ENCODE measurements at places on chromosomes 1 and 21.

- DNase-seq: no peak
Observed at GRCh38 chr1:212042436-212042835, 6.9 kb downstream of the DTL start.

DNA sequence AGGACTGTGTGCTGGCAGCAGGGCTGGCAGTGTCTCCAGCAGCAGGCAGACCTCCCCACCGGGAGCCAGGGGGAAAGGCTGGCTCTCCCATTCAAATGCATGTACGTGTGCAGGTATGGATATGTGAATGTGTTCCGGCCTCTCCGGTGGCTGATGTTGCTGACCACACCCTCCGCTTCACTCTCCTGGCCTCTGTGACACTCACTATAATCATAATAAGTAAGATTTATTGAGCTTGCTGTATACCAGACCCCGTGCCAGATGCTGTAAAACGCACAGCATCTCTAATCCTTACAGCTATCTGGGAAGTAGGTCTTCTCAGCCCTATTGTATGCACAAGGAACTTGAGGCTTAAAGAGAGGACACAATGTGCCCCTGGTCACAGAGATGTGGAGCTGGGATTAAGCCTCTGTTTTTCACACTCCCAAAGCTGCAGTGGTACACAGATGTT, 20.5 kb upstream of the ARTN start:
- no peak for DNase-seq

DNA sequence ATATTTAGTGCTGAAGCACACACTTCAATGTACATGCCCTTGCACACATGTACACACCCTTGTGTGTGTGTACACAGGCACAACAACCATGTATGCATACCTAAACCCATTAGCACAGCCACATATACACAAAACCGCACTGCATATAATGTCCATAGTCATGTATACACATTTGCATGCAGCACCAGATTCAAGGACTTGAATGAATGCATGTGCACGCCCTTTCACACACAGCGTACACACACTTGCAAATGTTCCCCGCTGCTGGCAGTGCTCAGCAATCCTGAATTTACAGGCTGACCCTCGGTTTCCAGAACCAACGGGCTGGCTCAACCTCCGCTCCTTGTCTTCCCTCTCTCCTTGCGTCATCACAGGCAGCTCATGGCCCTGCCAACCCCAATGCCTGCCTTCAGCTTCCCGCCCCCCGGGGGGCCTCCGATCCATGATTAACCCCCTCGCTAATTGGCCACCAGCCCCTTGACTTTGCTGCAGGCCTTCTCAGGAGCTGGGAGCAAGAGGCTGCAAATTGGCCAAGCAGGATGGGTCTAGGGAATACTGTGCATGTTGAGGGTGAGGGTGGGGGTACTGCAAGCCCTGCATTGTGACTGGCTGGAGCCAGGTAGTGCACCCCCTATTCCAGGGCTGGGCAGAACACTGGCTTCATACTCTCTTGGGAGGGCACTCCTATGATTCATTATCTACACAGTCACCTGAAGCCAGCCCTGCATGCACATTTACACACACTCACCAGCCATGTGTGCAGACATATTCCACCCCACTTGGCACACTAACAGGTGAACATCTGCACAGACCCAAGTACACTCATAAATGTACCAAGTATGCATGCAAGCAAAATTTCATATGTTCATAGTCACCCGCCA, 7.9 kb downstream of the GPR3 start:
- no peak for DNase-seq

DNA sequence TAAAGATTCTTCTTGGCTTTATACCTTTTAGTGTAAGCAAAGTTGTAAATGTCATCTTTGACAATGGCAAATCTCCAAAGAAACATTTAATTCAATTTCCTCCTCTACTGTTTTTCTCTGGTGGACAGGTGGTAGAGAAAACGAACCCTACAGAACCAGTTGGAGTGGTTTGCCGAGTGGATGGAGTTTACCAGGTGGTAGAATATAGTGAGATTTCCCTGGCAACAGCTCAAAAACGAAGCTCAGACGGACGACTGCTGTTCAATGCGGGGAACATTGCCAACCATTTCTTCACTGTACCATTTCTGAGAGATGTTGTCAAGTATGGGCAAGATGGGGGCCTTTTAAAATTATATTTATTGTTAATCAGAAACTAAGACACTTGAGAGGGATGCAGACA, 25.8 kb downstream of the UAP1 start:
- no peak for DNase-seq

- no peak for DNase-seq
Observed at GRCh38 chr1:20347699-20348098, 57.0 kb downstream of the VWA5B1 start.

DNA sequence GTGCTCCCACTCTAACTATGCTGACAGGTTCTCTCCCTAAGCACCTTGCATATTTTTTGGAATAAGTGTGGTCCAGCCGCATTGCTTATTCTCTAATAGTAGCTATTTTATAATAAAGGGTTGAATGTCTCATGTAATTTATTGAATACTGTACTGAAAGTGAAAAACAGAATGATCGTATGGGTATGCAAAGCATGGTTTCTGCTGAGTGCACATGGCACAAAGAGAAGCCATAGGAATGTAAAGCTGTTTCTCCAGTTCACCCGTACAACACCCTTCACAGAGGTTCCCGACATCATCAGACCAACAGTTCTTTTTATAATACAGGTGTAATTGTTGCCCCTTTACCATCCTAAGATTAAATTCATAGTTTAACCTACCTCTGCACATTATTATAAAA, 8.9 kb upstream of the HAO2 start:
- no peak for DNase-seq

GRCh38 chr1:101728029-101728428, 268.7 kb downstream of the OLFM3 start:
- DNase-seq: no peak

DNA sequence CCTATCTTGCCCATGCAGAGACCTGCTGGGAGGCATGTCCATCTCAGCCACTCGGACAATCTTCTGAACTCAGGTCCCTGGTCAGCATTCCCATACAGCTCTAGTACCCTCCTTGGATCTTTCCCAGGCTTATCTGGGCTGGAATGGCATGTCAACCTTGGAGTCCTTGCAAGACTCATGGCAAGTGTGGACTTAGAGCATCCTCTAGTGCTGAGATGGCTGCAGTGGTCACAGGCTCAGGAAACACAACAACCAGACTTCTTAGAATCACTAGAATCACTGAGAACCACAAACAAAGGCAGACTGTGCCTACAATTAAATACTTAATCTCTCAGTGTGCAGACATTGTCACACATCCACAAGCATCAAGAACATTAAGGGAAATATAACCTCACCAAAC, 73.1 kb upstream of the TSHB start:
- no peak for DNase-seq

DNA sequence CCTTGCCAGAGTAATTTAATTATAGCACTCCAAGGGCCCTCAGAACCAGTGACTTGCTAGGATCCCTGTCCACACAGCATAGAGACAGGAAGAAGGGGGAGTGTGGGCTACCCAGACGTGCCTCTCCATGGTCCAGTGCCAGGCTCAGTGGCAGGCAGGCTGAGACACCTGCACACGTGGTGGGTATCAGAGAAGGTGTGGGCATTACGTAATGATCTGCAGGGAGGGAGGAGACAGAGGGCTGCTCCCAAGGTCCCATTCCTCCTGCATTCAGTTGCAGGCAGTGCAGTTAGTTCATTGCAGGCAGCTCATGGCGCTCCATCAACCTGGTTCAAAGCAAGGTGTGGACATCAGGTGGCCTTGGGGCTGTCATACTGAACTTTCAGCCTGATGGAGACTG, 49.9 kb downstream of the C8B start:
- DNase-seq: no peak

GRCh38 chr1:62385923-62386322, 50.9 kb upstream of the USP1 start:
- no peak for DNase-seq

- DNase-seq: no peak
Observed at GRCh38 chr21:35470522-35470921, 421.4 kb upstream of the RUNX1 start.

DNA sequence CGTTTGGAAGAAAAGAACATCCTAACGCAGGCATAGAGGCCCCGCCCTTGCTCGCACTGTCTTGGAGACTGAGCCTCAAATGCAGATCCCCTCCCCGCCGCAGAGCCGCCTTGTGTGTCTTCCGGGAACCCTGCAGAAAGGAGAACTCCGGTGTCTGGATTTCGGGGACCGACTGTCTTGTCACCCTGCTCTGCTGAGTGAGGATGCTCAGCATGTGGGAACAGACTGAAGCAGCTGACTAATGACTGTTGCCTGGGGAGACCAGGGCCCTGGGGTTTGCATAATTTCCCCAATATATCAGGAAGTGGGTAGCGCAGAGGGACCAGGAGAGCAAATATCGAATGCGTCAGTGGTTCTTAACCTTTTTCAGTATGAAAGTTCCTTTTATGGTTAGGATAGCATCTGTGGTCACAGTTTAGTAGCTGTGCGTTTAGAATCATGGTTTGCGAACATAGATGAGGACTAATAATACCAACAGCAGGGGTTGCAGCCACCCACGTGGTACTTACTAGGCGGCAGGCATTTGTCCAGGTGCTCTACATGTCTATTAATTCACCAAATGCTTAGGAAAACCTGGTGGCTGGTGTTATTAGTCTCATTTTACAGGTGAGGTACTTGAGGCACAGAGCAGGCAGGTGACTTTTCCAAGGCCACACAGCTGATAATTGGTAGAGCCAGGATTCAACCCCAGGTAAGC, 14.3 kb downstream of the GPR137B start:
- DNase-seq: no peak

DNA sequence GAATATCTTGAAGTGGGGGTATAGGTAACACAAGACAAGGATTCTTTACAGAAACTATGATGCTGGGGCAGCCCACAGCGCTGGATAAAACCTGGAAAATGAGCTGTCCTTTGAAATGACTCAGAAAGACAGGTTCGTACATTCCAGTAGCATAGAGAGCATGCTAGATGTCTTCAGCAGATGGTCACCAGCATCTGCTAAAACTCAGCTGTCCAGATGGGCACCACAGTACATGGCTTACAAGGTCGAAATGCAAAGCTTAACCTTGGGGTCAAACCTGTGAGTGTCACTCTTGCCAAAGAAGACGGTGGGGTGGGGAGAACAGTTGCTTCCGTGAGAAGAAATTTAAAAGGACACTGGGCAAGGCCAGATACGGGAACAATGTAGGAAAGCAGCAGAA, 41.3 kb upstream of the TRIM45 start:
- DNase-seq: no peak

- no peak for DNase-seq
Observed at GRCh38 chr1:63063367-63063766, 259.0 kb upstream of the FOXD3 start.

GRCh38 chr1:94383966-94384408, 34.2 kb upstream of the ABCD3 start:
- DNase-seq: no peak

- no peak for DNase-seq
Observed at GRCh38 chr1:214205053-214205452, 75.9 kb upstream of the SMYD2 start.

DNA sequence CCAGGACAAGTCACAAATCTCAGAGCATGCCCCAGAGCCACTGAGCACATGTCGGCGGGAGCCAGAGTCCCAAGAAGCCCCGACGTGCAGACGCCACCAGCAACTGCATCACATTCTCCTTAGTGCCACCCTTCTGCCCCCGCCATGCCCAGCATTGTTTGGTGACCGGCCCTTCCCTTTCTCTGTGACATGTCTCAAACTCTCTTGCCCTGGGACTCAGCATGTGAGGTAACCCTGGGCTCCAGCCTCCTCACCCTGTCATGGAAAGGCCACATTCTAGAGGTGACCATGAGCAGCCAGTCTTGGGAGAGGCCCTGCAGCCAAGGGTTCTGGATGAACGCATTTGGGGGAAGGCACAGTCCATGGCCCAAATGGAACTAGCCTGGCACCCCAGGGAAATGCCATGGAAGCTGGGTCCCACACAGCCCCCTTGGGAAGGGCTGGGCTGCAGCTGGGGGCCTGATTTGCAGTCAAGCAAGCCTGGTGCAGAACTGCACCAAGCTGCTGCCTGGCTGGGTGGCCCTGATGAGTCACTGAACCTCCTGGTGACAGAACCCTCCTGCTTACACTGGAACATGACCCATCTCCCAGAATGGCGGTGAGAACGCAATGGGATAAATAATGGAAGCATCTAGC, 94.4 kb downstream of the ITPKB start:
- DNase-seq: no peak

DNA sequence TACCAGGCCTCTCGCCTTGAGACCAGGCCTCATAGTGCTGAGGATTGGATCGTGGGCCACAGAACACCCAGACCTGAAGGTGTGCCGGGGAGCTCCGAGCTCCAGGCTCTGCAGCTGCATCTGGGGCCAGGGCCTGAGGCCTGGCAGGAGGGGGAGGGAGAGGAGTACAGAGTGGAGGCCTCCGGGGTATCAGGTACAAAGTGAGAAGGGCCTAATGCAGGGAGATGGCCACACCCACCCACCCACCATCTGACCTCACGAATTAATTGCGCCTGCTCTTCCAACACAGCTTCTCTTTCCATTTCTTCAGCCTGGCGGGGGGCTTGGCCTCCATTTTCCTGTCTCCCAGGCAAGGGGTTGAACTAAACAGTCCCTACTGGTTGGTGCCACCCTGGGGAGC, 99.4 kb upstream of the ARHGEF16 start:
- DNase-seq: no peak

DNA sequence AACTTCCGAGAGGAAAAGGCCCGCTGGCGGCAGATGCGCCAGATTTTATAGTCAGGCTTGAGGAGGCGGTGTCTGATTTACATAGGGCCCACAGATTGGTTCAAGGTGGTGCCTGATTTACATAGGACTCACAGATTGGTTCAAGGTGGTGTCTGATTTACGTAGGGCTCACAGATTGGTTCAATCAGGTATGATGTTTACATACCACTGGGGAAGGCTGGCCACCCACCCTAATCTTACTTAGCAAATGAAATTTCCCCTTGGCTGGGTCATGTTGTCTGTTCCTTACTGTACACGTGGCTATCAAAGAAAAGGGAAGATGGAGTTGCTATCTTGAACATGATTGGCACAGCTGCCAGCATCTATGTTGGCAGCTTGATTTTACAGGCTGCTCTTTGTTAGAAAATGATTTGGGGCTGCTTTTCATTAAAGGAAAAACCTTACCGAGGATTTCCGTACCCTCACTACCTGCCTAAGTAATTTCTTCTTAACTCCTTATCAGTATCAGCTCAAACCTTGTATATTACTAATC, 96.3 kb downstream of the SETD4 start:
- no peak for DNase-seq

DNA sequence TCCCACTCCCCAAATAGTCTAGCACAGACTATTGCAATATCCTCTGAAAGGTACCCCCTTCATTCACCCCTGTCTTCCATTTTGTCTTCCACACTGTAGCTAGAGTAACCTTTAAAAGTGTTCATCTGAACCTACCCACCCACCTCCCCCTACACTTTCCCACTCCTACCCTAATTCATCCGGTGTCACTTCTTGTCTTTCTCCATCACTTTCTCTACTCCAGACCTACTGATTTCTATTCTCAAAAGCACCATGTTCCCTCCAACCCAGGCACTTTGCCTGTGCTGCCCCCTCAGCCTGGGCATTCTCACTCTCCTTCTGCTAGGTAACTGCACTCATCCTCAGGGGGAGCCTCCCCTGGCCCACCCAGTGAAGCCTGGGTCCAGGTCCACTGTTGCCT, 4.7 kb upstream of the MAN1C1 start:
- DNase-seq: no peak
